Stimulated activated CD8-positive, alpha-beta memory T cell treated with anti-CD3 and anti-CD28 coated beads, Interleukin-4, amount 100 ng/mL, for 1 hour (primary cell): ENCODE measurements at places on chromosomes 1 and 21.
A peak's percentile ranks its signal among the peaks of the same experiment; 100 is the strongest.

DNA sequence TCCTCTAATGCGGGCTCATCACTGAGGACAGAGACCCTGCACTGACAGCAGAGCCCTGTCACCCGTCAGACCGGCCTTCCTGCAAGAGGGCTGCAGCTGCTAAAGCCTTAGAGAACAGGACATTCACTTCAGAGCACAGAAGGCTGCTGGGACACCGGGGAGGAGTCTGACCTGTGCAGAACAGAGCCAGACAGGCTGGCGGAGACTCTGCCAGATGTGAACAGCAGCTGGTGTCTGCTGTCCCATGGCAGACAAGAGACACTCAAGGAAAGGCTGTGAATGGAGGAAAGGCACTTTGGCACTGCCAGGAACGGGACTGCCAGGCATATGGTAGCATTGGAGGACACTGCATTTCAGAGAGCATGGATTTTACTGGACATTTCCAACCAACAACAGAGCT, 21.4 kb downstream of the MRAP start:
- DNase-seq = no peak

DNA sequence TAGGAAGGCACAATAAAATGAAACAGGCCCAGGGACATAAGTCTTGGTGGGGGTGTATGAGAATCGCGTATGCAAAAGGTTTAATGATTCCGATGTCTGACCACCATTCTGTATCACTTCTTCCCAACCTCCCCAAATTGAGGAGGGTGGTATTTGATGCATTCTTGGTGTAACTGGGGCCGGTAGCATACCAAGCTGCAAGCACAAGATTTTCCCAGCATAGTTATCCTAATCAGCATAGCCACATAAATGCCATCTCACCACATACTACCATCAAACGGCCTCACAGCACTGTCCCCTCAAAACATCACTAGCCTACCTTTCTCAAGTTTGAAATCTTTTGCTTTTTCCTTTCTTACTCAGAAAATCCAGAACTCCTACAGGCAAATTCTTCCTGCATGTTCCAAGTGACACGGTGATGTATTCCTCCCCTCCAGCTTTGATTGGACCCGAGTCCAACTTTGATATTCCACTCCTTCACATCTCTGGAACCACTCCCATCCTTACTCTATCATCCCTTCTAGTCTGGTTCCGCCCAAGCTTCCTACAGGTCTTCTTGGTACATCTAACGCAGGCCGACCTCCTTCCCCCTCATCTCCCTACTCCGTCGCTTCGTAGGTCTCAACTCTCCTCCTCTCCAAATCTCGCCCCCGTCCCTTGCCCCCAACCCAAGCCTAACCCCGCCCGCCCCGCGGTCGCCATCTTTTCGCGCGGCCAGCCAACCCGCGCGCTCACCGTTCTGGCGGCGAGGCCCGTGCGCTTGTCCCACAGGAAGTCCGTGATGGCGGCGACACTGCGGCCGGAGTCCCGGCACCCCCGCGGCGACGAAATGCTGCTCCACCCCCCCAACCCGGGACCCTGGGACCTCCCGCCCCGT, 600 bp downstream of the CLK2 start:
- DNase-seq = peak; percentile 25

DNA sequence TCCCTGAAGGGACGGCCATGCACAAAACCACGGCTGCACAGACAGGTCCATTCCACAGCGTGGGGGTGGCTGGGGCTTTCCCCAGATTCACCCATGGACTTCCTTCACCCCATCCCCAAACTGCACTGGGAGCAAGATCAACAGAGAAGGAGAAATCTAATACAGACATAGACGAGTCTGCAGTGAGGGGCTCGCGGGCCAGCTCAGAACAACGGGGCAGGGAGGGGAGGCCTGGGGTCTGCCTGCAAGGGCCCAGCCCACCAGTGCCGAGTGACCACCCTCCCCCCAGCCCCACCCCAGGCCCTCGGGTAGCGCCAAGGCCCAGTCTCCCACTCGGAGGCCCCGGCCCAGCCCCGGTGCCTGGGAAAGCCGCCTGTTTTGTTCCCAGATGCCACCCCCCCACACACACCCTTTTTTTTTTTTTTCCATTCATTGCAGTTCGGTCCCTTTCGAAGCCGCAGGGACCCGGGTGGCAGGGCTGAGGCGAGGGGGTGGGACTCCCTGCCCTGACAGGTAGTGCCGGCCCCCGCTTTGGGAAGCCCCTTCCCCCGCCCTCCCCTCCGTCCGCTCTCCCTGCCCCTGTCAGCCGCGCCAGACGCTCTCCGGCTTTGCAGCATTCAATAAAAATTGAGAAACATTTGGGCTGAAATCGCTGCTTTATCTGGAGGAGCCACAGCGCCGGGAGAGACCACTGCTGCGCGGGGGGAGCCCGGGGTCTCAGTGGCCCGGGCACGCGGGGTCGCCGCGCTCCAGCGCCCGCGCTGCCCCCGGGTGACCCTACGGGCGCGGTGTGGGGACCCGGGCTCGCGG, 543 bp upstream of the EPHB2 start:
- DNase-seq = no peak

DNA sequence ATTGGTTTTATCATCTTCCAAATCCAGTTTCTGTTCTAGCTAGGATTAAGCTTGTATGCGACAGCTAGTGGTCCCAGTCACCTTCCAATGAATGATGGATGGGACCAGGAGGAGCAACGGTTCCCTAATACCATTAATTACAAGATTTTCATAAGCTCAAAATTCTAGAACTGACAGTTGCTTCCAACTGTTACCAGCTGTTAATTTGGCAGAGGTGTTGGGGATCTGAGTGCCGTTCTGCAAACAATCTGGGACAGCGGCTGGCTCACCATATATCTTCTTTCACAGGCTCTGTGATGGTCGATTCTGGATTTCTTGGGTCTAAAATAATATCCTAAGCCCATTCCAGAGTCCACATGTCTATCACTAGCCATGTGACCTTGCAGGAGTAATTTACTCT, 34.5 kb upstream of the RALGPS2 start:
- DNase-seq = no peak

- DNase-seq = no peak
Observed at GRCh38 chr1:9289711-9290485, 2.8 kb upstream of the SPSB1 start.
